Hair follicle dermal papilla cell (primary cell): ENCODE measurements at places on chromosomes 16 and 17. TPM values are rescaled to one million over a fixed set of nuclear protein-coding genes. Genes with fewer than 3 reads are reported as not detected.

The DNAI2 gene
- not detected in 2 replicates for total RNA-seq

The SLX4 gene
- total RNA-seq, result 6.8 and 7.1 TPM in 2 replicates

The FMNL1 gene
- 14.8 and 22.0 TPM in 2 replicates for total RNA-seq

The CYGB gene
- 10.0 and 15.6 TPM in 2 replicates for total RNA-seq

The TBC1D3G gene
- total RNA-seq, result not detected in 2 replicates

The SEC14L5 gene
- total RNA-seq, result 0.12 and 0.32 TPM in 2 replicates
